Bronchial epithelial cell (primary cell): ENCODE measurements at places on chromosomes 16 and 17.

GRCh38 chr16:81519301-81520150 is 74.9 kb downstream of the CMIP start:
- DNase-seq: no peak

- DNase-seq: no peak
These were observed 36.5 kb upstream of the PVALEF start for GRCh38 chr17:81128774-81129173.

- no peak for DNase-seq
These were observed 12.6 kb downstream of the MAP2K3 start for GRCh38 chr17:21297026-21297520.

- DNase-seq: peak; percentile 68
These were observed 244.1 kb upstream of the MON1B start for GRCh38 chr16:76946879-76947278.

GRCh38 chr17:47288531-47289116 is 35.0 kb downstream of the ITGB3 start:
- DNase-seq: peak; percentile 18

- no peak for DNase-seq
These were observed 1.7 kb downstream of the SMIM5 start for GRCh38 chr17:75634754-75635609.

DNA sequence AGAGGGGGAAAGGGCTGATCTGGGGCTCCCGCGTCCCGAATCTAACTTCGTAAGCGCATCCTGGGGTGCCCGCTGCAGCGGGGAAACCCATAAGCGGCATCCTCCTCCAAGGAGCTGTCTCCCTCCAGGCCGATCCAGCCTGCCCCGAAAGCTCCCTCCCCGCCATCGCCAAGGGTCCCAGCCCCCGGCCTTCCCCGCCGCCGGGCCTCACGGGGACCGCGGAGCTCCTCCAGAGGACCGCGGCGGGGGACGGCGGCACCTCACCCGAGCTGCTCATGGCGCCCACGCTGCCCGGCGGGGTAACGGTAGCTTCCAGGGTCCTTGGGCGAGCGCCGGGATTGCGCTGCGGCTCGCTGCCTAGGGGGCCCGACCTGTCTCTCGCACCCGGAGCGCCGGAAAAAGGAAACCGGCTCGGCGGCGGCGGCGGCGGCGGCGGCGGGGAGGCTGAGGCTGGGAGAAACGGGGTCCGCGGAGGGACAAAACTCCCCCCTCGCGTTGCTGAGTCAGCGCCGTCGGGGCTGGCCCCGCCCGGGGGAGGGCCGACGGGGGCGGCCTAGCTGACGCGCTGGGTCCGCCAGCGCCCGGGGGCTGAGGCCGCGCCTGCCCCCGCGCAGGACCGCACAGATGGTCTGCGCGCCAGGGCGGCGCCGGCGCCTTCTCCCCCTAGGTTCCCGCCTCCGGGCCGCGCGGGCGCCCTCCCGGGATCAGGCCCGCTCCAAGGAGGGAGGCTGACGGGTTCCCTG is at the start of gene BLMH:
TSS of gene BLMH (minus strand) at position 402 of the 743 bp plus-strand sequence. CDS start at position 277, 125 bp downstream.
- DNase-seq: peak; percentile 43

DNA sequence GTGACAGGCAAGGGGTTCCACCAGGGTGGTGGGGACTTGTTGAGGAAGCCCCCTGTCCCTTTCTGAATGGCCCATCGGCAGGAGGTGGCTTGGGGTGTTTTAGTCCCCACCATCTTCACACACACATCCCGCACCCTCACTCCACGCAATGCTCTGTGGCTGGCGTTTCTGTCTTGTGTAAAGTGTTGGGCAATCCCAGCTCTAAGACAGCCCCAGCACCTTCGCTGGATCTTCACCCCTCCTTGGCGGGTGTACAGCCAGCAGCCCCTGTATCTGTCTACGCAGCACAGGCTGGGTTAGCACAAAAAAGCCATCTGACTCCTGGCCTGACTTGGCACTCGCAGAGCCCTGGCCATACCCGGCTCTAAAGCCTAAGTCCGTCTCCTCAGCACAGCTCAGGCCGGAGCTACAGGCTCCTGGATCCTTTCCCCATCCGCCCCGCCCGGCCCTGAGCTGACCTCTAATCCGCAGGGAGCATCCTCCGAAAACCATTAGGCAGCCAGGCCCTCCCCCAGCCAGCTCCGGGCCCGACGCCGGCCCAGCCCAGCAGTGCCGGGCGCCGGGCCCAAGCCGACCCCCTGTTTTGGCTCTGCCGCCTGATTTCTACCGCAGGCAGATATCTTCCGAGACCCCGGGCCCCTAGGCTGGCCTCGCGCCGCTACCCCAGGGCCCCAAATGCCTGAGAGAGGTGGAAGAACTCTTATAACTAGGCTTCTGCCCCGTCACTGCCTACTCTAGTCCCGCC is 42.4 kb upstream of the TAC4 start:
- no peak for DNase-seq

DNA sequence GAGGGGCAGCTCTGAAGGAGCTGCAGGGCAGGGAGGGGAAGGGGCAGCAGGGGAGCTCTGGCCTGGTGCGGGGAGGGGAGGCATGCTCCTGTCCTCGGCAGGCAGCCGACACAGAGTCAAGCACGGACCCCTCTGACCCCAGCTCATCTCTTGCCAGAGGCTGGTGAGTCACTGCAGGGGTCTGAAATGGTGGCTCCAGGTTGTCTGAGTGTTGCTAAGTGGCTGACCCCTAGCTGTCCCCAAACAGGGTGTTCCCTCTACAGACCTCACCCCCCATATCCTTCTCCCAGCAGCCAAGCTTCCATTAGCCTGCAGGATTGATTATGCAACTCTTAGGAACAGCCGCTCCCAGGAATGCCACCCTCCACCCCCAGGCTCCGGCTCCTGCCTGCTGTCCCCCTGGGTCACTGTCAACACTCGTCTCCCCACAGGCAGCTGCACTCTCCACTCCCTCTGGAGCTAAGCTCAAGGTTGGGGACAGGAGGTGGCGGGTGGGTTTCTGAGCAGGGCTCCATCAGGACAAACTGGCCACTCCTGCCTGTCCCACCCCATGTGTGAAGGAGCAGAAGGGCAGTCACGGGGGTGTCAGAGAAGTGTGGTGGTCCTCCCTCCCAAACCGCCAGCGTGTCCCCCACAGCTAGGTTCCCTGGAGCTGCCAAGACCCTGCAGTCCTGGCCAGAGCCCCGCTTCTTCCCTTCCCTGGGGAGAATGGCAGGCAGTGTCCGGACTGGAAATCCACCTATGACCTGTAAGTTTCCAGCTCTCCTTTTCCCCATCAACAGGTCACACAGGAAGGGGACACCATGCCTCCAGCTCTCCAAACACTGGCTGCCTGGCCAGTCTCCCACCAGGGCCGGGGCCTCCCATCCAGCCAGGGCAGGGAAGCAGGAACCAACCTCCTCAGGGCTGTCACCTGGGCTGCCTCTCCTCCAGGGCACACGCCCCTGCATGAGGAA is 1.0 kb downstream of the MYLK3 start:
- no peak for DNase-seq

GRCh38 chr16:23836404-23837311 is 875 bp downstream of the PRKCB start:
- DNase-seq: no peak

- DNase-seq: no peak
These were observed 57.2 kb upstream of the SREBF1 start for GRCh38 chr17:17893801-17894644.

DNA sequence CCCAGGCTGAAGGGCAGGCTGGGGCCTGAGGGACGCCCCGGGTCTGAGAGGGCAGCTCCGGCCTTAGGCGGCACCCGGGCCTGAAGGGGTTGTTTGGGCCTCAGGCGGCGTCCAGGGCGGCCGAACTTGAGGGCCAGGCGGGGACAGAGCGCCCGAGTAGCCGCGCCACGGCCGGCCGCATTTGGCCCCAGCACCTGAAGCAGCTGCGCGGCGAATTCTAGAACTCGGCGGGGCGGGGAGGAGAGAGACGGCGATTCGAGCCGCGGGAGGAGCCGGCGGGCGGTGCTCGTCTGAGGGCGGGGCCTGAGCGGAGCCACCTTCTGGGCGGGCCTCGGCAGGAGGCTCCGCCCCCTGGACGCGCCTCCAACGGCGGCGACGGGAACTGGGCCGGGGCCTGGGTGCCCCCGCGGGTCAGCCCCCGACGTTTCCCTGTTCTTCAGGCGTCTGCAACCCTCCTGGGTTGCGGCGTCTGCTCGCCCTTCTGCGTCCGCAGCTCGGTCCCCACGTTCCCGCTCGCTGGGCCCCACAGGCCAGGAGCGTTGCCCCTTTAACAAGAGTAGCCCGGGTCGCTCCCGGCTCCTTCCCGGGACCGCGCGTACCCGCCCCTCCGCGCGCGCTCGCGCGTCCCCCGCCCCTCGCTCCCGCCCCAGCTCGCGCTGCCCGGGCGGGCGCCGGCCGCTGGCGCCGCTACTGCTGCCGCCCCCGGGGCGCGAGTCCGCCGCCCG is at the start of the genes INCA1 and KIF1C:
TSS of gene INCA1 (minus strand) at position 221 of the 725 bp plus-strand sequence. CDS start 3,085 bp downstream, outside the sequence.
TSS of gene KIF1C (plus strand) at position 649 of the 725 bp plus-strand sequence. CDS start 2,297 bp downstream, outside the sequence.
- peak; percentile 61 for DNase-seq

DNA sequence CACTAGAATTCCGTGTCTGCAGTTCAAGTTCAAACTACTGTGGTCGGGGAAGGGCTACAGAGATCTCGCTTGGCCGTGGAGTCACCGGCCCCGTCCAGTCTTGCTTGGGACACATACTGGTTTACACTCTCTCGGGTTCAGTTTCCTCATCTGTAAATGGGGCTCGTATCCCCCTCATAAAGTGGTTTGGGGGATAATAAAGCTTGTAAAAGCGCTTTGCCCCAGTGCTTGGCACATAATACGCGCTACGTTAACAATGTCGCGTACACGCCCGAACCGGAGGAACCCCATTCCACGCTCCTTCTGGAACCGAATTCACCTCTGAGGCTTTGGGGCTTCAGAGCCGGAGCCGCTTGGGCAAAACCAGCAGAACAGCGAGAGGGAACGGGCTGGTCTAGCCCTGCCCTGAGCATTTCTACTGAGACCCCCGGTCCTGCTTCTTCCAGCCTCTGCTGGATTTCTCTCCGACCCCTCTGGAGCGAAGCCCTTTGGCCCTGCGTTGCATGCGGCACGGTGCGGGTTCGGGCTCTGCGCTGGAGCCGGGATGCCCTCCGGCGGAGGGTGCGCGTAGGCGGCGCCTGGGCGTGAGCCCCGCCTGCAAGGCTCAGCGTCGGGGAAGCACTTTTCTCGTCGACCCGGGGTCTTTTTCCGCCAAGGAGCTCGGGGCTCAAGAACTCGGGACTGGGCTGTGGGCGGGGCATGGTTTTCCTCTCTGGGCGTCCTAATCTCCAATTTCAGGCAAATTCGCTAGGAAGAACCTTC is 26.1 kb upstream of the HOXB13 start:
- DNase-seq: no peak

DNA sequence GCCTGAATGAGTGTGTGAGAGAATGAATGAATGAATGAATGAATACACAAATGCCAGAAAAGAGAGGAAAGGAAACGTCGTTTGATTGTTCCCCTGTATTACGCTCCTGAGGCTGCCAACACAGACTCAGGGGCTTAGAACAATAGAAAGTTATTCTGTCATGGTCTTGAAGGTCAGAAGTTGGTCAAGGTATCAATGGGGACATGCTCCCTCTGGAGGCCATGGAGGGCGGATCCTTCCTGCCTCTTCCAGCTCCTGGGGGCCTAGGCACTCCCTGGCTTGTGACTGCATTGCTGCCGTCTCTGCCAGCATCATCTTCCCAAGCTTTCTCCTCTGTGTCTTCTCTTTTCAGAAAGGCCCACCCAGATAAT is 1.5 kb upstream of the SLC38A8 start:
- DNase-seq: no peak

GRCh38 chr17:67388986-67389385 is 11.9 kb downstream of the PITPNC1 start:
- DNase-seq: no peak

- no peak for DNase-seq
These were observed 4.5 kb upstream of the FOXL1 start for GRCh38 chr16:86573646-86574508.

DNA sequence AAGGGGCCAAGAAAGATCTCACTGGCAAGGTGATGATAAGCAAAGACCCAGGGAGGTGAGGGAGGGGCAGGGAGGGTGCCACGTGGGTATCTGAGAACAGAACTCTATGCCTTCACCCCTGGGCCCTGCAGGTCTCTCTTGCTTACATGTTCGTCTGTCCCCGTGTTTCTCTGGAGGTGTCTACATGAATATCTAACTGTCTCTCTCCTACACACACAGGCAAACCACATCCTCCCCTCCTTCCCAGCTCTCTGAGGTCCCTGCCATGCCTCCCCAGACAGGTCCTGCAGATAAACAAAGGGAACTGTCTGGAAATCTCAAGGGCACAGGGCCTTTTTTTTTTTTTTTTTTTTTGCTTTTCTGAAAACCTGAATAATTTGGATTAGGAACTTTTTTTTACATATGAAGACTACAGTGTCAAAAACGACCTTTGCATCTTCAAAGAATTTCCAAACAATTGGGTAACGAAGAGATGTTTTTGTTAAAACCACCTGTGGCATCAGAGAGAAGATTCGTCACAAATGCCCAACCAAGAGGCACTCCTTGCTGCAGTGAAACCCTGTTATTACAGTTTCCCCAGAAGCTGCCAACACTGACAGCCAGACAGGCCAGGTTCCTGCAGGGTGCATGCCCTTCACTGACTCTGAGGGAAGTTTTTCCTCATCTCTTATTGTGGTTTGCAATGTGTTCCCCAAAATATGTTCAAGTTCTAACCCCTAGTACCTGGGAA is 17.8 kb downstream of the PLLP start:
- DNase-seq: no peak

DNA sequence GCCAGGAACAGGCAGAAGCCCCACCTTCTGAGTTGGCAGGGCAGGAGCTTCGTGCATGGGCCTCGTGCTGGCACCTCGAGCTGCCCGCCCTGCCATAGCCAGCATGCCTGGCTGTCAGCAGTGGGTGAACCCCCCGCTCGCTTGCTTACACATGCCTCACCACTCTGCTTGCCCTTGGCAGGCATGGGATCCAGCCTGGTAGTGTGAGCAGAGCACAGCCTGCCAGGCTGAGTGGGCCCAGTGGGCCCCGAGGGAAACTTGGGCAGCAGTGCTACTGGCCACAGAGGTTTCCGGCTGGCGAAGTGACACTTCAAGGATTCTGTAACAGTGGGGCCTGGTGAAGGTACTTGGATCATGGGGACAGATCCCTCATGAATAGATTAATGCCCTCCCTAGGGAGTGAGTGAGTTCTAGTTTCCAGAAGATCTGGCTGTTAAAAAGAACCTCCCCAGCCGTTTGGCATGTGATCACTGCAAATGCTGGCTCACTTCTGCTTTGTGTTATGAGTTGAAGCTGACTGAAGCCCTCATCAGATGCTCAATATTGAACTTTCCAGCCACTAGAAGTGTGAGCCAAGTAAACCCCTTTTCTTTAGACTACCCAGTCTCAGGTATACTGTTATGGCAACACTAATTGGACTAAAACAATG is 114.7 kb downstream of the BCAS3 start:
- DNase-seq: no peak

DNA sequence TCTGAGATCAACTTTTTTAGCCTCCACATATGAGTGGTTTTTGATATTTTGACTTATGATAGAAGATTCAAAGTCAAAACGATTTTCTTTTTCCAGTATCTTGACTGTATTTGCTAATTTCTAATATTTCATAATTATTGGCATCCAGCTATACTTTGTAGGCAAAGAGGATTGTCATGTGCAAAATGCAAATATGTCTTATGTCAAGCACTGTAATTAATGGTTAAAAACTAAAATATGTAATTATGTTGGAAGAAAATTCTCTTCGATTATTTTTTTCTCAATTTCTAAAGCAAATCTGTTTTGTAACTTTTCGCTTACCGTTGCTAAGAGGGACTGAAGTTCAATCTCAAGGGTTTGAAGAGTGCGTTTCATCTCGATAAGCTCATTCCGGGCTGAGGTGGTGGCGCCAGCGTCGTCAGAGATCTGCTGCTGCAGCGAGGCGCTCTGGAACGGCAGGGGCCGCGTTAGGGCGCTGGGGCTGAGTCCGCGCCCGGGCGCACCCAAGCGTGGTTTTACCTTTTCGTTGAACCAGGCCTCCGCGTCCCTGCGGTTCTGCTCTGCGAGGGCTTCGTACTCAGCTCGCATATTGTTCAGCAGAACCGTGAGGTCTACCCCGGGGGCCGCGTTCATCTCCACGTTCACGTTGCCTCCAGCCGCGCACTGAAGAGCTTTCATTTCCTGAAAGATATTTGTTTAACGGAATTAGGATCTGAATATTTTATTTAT is 3.0 kb downstream of the KRT27 start:
- peak; percentile 17 for DNase-seq
